Ecto neural progenitor cell (in vitro differentiated cells): ENCODE measurements at places on chromosomes 13 and 19.

- DNase-seq = no peak
These were observed 17.1 kb upstream of the S1PR4 start for GRCh38 chr19:3161453-3161852.

DNA sequence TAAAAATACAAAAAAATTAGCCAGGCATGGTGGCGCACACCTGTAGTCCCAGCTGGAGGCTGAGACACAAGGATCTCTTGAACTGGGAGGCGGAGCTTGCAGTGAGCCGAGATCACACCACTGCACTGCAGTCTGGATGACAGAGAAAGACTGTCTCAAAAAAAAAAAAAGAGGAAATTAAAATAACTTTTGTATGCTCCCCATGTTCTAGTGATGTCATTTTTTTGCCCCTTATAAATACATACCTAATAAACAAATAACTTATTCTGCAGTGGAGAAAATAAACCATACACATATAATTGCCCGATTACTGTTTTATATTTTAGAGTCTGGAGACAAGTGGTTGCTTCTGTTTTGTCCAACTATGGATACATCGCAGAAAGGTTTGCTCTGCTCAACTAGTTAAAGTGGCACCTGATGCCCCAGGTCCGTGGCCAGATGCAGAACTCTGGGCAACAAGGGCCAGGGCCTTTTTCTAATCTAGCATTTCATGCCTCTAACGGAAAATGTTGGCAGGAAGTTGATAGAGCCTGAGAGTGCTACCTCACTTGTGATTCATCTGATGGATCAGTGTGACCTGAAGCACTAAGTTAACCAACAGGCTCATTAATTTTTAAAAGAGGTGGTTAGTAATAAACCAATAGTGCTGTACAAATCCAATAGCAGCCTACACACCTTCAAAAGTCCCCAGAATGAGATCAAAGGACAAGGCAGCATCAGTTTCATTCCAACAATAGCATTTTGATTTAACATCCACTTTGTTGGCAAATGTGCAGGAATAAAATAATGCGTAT is 18.8 kb downstream of the UBE2L5 start:
- DNase-seq = no peak

DNA sequence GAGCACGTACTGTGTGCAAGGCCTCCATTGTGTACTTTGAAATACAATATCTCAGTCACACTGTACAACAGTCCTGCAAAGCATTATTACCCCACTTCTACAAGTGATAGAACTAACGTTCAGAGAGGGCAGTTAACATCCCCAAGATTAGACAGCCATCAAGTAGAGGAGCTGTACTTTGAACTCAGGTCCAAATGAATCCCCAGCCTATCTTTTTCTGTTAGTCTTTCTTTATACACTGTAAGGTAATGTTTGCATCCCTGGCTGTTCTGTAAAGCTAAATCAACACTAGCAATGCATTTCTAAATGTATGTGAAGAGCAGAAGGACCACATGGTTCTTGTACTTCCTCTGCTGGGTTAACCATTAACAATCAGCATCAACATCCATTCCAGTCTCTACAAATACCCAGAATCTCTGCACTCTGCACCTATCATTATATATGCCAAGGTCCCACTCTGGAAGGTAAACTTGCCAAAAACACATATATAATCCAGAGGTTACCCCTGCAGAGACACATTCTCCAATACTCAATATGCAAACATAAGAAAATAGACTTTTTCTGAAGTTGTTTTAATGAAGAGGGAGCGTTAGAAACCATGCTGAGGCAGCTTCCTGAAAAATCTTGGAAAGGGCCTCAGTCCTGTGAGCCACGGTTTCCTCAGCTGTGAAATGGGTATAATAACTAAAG is 182.3 kb downstream of the MZT1 start:
- DNase-seq = no peak

DNA sequence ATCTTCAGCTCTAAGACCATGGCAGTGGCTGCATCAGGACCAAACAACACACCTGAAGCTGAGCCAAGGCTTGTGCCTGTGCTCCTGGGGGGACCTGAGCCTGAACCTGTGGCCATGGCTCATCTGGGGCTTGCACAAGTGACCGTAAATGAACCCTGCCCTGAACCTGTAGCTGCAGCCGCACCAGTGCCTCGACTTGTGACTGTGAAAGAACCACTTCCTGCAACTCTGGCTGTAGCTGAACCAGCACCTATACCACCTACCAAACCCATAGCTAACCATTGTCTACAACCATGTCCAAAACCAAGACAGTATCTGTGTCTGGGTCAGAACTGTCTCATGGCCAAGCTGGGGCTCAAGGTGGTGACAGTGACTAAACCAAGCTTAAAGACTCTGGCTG is 28.2 kb upstream of the SDHAF1 start:
- no peak for DNase-seq

- peak; percentile 92 for DNase-seq
These were observed 4.9 kb downstream of the HRC start for GRCh38 chr19:49150106-49150943.

DNA sequence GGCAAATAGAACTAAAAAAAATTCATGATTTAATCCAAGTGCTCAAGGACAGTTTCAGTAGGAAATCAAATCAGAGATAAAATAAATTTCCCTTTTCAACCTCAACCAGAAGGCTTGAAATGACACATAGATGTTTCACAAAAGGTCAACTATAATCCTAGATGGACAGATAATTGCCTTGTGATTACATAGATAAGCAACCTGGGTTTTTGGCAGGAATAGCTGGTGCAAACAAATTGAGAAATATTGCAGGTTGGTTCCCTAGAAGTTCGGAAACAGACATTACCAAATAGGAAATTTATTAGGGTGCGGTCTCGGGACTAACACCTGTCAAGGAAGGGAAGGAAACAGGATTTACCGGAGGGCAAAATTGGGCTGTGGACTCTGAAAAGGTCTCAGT is 497.5 kb downstream of the COG6 start:
- no peak for DNase-seq

GRCh38 chr13:25329706-25330105 is 28.3 kb downstream of the NUP58 start:
- no peak for DNase-seq

- no peak for DNase-seq
These were observed 36.1 kb upstream of the DCUN1D2 start for GRCh38 chr13:113526466-113527220.

- DNase-seq = no peak
These were observed 8.5 kb downstream of the CCDC8 start for GRCh38 chr19:46404753-46405468.

DNA sequence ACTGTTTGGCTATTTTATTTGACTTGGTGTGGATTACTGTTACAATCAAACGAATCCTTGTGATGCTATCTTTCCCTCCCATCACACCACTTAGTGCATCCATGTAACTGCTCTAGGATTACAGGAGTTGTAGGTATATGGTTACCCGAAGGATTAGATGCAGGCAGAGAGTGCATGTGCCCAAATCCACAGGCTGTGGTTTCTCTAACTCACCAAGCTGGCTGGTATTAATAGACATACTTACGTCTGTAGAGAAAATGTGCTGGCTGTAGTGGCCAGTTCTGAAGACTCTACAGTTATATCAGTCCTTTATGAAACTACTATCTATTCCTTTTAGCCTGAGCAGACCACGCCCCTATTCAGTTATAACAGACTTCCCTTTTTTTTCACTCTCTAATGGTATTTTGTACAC is 1.1 kb upstream of the HMGB1 start:
- DNase-seq = no peak

- no peak for DNase-seq
These were observed 225.3 kb upstream of the SERP2 start for GRCh38 chr13:44148159-44148914.

DNA sequence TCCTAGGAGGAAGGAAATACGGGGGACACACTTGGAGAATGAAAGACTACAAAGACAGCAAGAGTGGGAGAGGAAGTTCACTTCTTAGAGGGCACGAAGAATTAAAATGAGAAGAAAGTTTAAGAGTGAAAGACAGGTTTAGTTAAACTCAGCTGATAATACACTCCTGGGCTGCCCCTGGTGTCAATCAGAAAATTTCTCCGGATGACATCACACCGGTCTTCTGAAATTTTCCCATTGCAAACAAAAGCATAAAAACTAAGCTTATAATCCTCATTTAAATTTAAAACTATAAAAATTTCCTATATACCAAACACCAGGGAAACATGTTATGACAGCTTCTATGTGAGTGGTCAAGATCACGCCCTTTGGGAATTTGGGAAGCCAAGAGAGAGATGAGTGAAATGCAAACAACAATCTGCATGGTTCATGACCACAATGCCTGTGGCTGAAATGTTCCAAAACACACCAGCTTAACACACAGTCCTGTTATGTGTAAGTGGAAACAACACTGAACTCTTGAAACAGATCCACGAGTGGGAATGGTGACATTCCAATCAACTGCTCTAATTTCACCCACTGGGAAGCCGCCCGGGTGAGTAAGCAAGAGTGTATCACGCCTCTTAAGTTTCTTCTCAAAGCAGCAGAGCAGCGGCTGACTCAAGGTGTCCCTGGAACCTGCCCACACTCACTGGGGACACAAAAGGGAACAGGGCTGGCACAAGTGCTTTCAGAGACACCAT is 49.0 kb downstream of the BRD4 start:
- no peak for DNase-seq

GRCh38 chr19:807627-808422 is 10.6 kb downstream of the PTBP1 start:
- DNase-seq = no peak

GRCh38 chr19:21921691-21922180 is 85.8 kb upstream of the ZNF43 start:
- no peak for DNase-seq

GRCh38 chr13:98780451-98780850 is 28.0 kb upstream of the SLC15A1 start:
- DNase-seq = no peak

DNA sequence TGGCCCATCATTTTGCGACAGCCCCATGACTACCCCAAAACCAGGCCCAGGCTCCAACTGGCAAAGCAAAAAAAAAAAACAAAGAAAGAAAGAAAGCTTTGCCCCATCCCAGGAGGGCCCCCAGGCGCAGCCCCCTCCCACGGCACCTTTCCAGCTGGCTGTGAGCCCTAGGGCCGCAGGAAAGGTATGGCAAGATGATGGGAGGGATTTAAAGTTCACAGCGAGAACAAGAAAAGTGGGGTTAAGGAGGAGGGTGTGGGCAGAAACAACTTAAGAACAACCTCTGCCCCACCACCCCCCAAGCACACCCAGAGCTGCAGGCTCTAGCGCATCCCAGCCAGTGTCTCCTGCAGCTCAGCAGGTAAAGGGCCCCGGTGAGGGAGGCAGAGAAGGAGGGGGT is at the start of gene CYP2F1:
CYP2F1 (plus strand) TSS at position 301 of the 400 bp plus-strand sequence. CDS start 1,757 bp downstream, outside the sequence.
- no peak for DNase-seq

GRCh38 chr19:13092606-13093235 is 9.9 kb downstream of the LYL1 start:
- no peak for DNase-seq

- DNase-seq = no peak
These were observed 5.4 kb upstream of the PLK5 start for GRCh38 chr19:1518471-1518870.

DNA sequence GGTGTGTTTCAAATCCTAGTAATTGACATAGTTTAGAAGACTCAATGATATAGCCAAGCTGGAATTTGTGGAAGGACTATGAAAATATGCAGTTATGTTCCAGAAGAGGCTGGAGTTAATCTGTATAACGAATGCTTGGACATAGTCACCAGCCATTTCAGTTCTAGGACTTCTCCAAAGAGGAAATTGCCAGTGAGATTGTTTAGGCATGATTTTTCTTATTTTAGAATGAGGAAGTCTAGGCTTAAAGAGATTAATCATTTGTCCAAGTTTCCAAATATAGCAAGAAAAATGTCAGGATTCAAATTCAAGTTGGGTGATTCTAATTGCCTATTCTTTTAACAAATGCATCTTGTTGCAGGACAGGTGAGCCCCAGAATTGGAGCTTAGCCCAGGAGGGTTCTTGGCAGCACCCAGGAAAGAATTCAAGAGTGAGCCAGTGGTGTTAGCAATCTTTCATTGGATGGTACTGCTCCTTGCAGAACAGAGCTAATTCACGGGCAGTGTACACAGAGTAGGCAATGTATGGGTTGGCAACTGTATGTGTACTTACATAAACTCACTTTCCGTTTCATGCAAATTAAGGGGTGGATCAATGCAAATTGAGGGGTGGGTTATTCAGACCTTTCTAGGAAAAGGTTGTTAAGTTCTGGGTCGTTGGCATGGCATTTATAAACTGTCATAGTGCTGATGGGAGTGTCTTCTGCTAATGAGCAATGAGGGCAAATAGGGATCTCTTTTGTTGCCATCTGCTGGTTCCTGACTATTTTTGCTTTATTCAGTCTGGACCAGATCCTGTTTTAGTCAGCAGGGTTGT is 763.1 kb upstream of the SLITRK1 start:
- no peak for DNase-seq

GRCh38 chr13:99796175-99796819 is 175.3 kb downstream of the ZIC5 start:
- DNase-seq = peak; percentile 75

- no peak for DNase-seq
These were observed 467 bp downstream of the LAMP1 start for GRCh38 chr13:113297370-113298042.

DNA sequence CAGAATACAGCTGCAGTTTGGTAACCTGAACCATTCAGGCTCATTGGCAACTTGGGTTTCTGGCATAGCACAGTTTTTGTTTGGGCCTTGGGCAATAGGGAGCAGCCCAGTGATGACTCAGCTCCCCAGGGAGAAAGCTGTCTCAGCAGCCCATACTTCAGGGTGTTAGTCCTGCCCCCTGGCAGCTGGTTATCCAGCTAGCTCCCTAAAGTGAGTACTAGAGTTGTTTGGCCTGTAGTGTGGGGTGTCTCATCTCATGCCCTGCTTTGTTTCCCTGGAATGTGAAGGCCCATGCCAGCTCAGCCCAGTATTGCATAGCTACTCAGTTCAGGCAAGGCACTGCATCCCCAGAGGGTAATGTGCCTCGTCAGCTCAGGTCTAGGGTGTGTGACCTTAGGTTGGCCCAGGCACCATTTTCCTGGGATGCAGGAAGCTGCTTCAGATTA is 18.2 kb upstream of the ZNF543 start:
- no peak for DNase-seq

GRCh38 chr13:111490611-111491010 is 170.2 kb downstream of the TEX29 start:
- DNase-seq = no peak

- DNase-seq = peak; percentile 38
These were observed 13.9 kb downstream of the FCHO1 start for GRCh38 chr19:17765069-17765618.

GRCh38 chr13:35293579-35294226 is 182.8 kb downstream of the MAB21L1 start:
- DNase-seq = no peak
